ENCODE measurements at places on chromosomes 7 and 10. TPM values are rescaled to one million over a fixed set of nuclear protein-coding genes. Genes with fewer than 3 reads are reported as not detected.

Gene MOGAT3
- total RNA-seq, result not detected

Gene BLNK
- 2.2 TPM for total RNA-seq

Gene LRRC17
- 38.0 TPM for total RNA-seq

Gene SMKR1
- not detected for total RNA-seq

Gene TDRD1
- 1.6 TPM for total RNA-seq

Gene PTF1A
- total RNA-seq, result not detected

Gene GPC2
- 5.7 TPM for total RNA-seq

Gene SLC16A12
- total RNA-seq, result 3.1 TPM

Gene FAM25A
- 25.8 TPM for total RNA-seq

Gene SPRN
- 0.82 TPM for total RNA-seq

Gene OPALIN
- total RNA-seq, result not detected
